ENCODE measurements at places on chromosomes 5 and 9.

- DNase-seq: no peak
Observed at GRCh38 chr9:117266855-117267497, 147.9 kb downstream of the ASTN2 start.

GRCh38 chr9:134286471-134287245, 39.6 kb upstream of the RXRA start:
- DNase-seq: no peak

DNA sequence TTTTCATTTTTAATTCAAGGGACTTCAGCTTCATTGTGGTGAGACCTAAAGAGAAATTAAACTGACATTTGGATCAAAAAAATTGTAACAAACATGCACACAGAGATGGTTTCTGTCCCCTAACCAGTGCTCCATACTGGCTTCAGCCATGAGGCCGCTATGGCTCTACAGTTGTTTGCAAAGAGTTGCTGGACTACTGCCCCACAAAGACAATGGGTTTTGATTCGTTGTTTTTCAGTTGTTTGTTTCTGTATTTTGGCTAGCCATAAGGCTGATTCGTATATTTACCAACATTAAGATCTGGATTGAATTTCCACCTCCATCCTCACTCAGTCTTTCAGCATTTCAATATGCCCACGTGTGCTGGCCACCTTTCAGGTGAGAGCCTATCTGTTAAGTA, 163.7 kb upstream of the KIF2A start:
- peak; percentile 11 for DNase-seq

GRCh38 chr5:61598126-61598525, 266.1 kb downstream of the ZSWIM6 start:
- no peak for DNase-seq

DNA sequence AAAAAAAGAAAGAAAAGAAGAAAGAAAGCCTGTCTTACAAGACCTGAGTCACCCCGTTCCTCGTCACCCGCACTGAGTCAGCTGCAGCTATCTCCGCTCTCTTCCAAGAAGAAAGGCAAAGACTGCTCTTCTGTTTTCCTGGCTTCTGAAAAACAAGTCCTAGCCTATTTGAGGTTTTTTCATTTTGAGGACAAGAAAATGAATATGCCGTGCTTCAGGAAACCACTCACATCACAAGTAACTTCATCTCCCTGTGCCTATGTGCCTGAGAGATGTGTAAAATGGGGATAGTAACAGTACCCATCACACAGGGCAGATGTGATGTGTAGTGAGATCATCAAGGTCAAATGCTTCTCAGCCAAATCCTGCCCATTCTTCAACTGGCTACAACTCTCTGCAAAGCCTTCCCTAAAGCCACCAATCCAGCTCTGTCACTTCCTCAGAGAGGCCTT, 78.4 kb downstream of the GLDC start:
- DNase-seq: peak; percentile 75

- DNase-seq: no peak
Observed at GRCh38 chr5:118430076-118430475, 558.3 kb downstream of the DTWD2 start.

DNA sequence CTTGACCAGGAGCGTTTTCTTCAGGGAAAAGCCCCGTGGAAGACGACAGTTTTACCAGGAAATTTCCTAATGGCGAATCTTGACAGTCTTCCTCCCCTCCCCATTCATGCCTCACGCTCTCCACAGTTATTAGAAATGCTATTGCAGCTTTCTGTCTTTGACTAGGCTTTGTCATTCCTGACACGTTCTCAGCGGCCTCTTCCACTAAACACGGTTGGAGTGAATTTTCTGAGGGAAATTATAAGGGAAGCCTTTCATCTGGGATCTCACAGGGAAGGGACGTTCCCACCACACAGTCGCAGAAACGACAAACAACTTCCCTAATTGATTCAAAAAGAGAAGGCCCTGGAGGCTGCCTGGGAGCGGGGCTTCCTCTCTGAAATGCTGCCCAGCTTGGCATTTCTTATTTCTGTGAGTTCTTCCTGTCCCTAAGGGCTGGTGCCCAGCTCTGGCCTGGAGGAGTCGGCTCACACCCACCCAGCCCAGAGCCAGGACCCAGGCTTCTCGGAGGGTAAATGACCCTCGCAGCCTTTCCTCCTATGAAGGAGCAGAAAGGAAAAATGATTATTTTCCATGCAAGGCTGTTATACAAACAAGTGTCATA, 57.1 kb upstream of the PPP1R26 start:
- DNase-seq: peak; percentile 40

DNA sequence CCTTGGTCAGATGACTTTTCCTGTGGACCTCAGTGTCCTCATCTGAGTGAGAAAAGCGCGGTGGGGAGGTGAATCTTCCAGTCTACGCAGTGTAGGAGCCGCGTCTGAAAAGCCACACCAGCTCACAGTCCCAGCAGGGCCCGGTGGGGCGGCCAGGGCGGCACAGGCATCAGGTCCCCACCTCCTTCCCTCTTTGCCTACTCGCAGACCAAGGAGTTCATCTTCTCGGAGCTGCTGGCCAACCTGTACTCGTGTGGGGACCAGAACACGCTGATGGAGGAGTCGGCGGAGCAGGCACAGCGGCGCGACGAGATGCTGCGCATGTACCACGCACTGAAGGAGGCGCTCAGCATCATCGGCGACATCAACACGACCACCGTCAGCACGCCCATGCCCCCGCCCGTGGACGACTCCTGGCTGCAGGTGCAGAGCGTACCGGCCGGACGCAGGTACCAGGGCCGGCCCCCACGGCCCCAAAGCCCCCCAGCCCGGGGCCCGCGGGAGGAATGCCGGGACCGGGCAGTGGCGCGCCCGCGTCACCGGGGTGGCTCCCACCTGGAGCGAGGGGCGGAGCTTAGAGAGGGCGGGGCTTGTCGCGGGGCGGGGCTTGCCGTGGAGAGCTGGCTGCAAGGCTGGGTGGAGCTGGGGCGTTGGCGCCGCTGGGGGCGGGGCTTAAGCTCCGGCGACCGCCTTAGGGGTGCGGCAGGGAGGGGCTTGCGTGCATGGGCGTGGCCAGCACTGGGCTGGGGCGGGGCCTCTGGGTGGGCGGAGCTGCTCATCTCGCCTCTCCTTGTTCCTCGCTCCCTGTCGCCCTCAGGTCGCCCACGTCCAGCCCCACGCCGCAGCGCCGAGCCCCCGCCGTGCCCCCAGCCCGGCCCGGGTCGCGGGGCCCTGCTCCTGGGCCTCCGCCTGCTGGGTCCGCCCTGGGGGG, 25.6 kb downstream of the GOLGA2 start:
- DNase-seq: peak; percentile 70

GRCh38 chr5:159050316-159051143, 49.2 kb downstream of the EBF1 start:
- DNase-seq: no peak

DNA sequence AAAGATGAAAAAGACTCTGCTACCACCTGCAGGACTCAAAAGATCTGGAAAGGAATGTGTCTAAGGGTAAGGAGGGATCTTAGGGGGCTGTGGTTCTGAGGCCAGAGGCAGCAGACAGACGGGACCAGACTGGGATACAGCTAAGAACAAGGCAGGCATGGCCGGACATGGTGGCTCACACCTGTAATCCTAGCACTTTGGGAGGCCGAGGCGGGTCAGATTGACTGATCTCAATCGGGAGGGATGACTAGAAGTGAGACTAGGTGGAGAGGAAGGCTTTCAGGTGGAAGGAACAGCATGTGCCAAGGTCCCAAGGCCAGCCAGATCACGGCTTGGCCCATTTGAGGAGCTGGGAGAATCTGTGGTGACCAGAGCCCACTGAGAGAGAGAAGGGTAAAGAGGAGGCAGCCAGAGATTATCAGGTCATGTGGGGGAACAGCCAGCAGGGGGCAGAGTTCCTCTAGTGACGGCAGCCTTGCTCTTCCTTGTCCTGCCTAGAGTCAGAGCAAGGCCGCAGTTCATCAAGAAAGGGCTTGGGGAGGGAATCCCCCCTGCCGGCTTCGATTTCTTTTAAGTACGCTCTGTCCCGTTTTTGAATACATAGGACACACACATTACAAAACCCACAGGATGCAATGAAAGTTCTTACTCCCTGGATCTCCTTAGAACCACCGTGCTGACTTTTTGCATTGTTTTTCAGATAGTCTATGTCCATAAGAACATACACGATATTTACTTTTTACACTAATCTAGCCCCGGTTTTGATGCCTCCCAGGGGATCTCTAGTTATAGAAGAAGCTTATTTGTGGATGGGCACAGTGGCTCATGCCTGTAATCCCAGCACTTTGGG, 2.6 kb upstream of the OLFML2A start:
- DNase-seq: peak; percentile 89

DNA sequence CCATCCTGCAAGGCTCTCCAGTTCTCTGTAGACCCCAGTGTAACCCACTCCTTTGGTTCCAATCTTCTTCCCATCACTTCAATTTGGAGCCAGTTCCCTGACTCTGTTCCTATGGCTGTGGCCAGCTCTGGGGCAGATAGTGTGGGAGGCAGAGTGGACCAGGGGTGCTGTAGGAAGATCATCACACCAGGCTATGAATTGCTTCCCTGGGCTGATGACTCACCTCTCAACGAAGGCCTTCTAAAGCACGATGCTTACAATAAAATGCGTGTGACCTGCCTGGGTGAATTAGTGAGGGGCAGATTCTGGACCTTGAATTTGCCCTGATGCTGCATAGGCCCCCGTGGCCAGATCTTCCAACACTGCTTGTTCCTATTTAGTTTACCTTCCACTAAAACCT, 289.7 kb downstream of the FBXL7 start:
- no peak for DNase-seq

DNA sequence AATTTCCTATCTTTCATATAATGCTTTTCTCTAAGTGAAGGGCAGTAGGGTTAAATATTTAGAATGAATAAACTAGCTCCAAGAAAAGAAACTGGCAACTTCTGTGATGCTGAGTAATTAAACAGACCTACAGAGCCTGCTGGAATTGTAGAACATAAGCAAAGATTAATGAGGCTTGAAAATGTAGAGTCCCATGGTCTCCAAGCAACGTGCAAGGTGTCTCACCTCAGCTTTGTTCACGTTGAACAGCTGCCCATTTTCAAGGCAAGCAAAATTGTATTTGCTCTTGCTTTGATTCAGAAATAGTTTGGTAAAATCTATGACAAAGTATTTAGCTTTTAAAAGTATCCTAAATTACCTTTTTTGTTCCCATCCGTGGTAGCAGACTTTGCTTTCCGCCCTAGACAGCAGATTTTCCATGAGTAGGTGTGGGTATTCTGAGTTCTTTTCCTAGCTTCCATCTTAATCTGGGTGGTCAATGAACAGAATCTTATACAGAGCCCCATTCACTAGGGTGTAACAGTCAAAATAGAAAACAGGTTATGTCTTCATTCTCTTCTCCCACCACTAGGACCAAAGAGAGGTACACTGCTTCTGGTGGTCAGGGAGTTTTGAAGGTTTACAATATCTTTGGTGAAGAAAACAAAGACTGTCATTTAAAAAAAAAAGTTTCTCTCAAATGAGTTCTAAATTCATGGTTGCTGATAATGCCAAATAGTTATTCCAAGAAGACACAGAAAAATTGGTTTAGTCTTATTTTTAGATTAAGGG, 52.1 kb upstream of the TYRP1 start:
- DNase-seq: no peak

DNA sequence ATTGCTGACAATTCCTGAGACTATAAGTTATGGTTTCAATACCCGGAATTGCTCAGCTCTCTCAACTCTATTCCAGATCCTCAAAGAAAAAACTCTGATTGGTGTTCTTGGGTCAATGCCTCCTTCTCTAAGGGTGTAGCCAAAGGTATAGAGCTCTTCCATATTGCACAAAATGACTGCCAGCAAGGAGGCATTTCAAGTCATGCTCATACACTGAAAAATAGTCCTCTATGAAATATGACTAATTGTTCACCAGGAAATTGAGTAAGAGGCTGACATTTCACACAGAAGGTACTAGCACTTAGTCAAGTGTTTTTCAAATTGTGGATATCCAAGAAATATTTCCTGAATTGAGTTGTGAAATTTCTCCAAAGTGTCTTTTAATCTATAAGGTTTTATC, 111.1 kb upstream of the KLF9 start:
- DNase-seq: no peak

GRCh38 chr5:143233031-143233430, 170.5 kb downstream of the NR3C1 start:
- DNase-seq: no peak

DNA sequence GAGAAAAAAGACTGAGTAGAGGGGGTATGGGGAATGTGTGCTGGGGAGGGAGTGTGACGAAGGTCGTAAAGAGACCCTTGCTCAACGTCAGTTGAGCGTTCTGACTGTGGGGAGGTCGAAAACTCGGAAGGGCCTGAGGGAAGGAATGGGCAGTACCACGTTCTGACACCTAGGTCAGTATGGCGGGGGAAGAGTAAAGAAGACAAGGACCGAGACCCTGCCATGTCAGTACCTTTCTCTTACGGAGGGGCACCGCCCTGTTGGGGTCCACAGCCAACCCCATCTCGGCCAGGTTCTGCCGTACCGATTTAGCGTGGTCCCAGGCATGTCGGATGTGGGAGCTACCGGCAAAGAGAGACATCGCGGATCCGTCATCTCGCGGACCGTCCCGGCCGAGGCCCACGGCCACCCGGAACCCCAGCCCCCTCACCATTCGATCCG, 375 bp downstream of the NOP16 start:
- DNase-seq: no peak

DNA sequence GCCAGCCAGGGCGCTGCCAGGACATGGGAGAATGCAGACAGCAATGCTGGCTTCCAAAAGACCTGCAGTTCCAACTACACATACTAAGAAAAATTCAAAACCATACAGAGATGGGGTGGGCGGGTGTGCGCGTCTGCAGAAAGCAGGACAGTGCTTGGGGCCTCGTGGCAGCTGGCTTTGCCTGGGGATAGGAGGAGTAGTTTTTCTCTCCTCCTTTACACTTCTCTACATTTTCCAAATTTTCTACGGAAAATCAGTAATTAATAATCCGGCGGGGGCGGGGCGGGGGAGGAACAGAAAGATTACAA, 43.6 kb upstream of the SARDH start:
- no peak for DNase-seq

DNA sequence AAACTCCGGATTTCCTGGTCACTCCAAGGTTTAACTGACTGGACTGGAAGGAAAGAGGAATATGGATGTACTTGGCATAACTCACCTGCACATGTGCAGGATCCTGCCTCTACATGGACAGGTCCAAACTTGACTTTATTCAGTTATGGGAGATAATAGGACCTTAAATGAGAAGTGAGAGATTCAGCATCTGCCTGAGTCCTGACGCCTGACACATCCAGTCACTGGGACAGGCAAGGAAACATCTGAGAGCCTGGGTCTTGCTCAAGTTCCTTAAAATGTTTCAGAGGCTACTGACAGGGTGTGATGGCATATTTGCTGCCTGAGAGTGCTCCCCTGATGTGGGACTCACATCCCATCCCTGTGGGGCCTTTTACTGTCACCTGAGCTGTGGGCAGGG, 34.9 kb downstream of the ZNF354A start:
- DNase-seq: no peak

GRCh38 chr9:35960039-35960655, 2.2 kb upstream of the OR2S2 start:
- peak; percentile 25 for DNase-seq

- DNase-seq: peak; percentile 56
Observed at GRCh38 chr5:11182441-11183080, 421.5 kb upstream of the DAP start.

GRCh38 chr5:1838013-1838412, 36.8 kb downstream of the NDUFS6 start:
- DNase-seq: no peak

- DNase-seq: no peak
Observed at GRCh38 chr9:61669352-61669751, 479.5 kb downstream of the SPATA31A7 start.
